AG09309 (cell line): ENCODE measurements at places on chromosomes 12 and 14.

GRCh38 chr14:68441542-68441941 lies 351.3 kb downstream of the ZFP36L1 start:
- DNase-seq: no peak

DNA sequence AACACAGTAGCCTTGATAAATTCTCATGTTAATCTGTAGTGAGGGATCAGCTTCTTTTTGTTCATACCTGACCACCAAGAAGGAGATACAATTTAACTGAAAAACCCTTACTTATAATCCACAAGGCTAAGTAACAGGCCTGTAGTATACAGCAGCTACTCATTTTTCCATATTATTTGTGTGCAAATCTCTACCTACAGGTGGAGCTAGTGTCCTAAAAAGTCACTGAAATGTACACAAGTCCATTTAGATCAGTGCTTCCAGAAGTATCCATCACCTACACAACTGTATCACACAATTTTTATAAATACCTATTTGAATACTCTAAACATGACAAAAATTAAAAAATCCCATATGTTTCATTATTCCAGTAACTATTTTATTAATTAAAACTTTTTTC lies 173.2 kb downstream of the SLC35F4 start:
- DNase-seq: peak; percentile 33

- DNase-seq: no peak
These were observed 95.3 kb downstream of the STXBP6 start for GRCh38 chr14:24954700-24955037.

- peak; percentile 86 for DNase-seq
These were observed 128.0 kb downstream of the RFLNA start for GRCh38 chr12:124422570-124423523.

DNA sequence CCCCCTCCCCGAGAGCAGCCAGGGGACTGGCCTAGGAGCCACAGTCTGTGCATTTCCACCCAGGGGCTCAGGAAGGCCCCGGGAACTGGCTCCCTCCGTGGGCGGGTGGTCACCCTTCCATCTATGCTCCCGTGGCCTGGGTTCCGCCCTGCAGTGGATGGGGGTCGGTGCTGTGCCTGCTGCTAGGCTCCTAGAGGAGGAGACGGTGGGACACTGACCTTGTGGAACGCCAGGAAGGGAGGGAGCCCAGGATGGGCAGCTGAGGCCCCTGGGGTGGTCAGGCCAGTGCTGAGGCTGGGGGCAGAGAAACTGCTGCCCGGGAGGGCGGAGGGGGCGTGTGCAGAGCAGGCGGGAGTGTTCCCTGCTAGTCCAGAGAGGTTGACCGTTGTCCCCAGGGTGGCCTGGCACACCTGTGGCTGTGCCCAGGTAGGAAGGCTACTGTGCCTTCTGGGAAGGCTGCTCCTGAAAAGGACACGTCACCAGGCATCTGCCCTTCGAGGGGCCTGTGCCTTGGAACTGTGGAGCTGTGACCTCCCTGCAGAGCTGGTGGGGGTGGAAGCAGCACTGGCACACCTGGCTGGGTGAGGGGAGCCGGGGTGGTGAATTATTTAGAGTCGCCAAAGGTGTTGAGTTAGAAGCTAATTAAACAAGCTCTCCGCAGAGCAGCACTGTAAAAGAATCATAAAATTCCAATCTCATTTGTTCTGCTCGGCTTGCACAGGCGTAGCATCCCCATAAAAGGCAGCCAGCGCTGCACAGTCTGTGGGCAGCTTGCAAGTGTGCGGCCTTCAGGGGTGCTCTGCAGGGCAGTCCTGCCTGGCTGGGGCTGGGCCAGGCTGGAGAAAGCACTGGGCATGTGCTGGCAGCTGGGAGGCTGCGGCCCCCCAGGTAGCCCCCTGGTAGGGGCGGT lies 145.1 kb downstream of the KIF26A start:
- DNase-seq: no peak

DNA sequence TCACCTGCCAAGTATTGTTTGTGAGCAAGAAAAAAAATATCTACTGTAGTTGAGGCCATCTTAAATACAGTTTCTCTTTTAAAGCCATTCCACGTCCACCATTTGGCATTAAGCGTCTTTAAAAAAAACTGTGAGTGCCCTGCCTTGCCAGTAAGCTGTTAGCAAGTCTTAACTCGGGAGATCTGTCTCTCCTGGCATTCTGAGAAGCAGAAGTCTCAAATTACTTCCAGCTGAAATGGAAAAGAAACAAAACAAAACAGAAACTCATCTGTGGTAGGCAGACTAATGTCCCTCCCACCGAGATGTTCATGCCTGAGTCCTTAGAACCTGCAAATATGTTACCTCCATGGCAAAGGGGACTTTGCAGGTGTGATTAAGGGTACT lies 126.2 kb downstream of the CRADD start:
- DNase-seq: no peak

- DNase-seq: no peak
These were observed 441.1 kb downstream of the BCAT1 start for GRCh38 chr12:24507827-24508226.

DNA sequence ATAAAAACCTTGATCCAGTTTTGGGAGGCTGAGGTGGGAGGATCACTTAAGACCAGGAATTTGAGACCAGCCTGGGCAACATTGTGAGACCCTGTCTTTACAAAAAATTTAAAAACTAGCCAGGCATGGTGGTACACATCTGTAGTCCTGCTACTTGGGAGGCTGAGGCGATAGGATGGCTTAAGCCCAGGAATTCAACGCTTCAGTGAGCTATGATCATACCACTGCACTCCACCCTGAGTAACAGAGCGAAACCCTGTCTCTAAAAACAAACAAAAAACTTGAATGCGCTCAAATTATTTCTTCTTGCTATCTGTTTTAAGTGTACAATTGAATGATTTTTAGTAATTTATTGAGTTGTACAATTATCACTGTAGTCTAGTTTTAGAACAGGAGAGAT lies 20.1 kb downstream of the WDR20 start:
- DNase-seq: no peak

DNA sequence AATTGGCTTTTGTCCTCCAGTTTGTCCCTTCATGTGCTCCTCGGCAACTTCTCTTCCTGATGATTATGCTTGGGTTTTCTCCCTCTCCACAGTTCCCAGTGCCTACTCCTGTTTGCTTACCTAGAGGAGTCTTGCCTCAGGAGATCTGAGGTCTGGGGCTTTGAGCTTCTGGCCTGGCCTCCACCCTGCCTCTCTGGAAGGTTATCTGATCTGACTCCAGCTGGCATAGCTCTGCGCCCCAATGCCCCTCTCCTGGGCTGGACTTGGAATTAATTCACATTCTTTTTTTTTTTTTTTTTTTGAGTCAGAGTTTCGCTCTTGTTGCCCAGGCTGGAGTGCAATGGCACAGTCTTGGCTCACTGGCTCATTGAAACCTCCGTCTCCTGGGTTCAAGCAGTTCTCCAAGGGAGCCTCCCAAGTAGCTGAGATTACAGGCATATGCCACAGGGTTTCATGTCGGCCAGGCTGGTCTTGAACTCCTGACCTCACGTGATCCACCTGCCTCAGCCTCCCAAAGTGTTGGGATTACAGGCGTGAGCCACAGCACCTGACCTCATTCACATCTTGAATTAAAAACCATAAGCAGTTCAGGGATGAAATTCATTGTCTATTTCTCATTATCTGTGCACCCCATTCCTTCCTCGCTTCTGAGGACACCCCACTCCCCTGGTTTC lies 33.5 kb downstream of the CFL2 start:
- DNase-seq: no peak

DNA sequence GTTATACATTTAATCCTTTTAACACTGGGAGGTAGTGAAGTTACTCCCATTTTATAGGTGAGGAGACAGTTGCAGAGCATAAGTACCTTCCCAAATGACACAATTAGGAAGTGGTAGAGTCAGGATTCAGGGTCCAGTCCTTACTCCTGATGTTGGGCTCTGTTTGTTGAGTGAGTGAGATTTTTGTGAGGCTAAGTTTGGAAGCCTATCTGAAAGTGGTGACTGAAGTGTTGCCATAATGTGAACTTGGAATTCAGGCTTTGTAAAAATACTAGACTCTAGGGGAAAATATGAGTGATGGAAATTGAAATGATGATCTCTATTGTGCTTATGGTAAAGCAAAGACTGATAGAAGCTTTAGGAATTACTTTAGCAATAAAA lies 2.2 kb downstream of the NUDT4 start:
- DNase-seq: no peak

DNA sequence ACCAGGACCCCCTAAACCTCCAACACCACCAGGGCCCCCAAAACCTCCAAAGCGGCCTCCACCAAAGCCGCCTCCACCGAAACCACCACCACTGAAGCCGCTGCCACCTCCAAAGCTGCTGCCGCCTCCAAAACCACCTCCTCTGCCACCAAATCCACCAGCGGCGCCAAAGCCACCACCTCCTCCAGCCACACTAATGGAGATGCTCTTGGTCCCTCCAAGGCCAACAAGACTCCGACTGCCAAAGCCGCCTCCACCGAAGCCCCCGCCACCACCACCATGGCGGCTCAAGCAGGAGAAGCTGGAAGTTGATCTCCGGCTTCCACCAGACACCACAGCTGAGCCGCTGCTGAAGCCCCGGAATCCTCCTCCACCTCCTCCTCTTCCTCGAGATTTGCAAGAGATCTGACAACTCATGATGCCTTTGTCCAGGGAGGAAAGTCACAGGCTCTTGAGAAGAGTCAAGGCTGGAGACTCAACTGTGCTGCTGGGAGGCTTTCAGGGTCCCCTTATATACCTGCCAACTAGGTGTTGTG lies at the start of gene KRT2:
Gene KRT2 (minus strand): TSS at position 486 of the 536 bp plus-strand sequence. CDS start 69 bp downstream, at position 417.
- no peak for DNase-seq

- no peak for DNase-seq
These were observed 48.4 kb downstream of the ATL1 start for GRCh38 chr14:50608302-50608851.

- no peak for DNase-seq
These were observed 862 bp downstream of the KLRB1 start for GRCh38 chr12:9606736-9607372.

- DNase-seq: no peak
These were observed 41.7 kb upstream of the DDX11 start for GRCh38 chr12:31031951-31032335.

GRCh38 chr14:86673523-86673969 lies 1143.6 kb downstream of the FLRT2 start:
- DNase-seq: no peak

GRCh38 chr12:106239241-106239950 lies 8.4 kb downstream of the CKAP4 start:
- DNase-seq: no peak

- no peak for DNase-seq
These were observed 5.5 kb downstream of the CSRNP2 start for GRCh38 chr12:51077930-51078329.

DNA sequence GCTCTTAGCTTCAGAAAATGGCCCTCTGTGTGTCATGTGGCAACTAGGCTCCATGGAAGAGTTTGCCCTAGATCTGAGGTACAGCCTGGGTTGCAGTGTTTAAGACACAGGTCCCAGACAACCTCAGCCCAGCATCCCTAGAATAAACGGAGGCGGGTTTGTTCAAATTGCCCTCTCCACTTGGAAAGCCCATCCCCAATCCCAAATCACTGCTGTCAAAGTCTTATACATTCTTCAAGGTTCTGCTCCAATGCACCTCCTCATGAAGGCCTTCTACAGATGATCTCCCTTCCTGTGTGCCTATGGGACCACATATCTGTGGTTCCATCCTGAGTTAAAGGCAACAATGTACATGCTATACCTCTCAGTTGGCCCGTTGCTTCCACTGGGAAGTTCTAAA lies 289.8 kb downstream of the DPF3 start:
- DNase-seq: no peak
